Endothelial cell of umbilical vein (primary cell): ENCODE measurements at places on chromosomes 7 and 10. TPM values are rescaled to one million over a fixed set of nuclear protein-coding genes. Genes with fewer than 3 reads are reported as not detected.

DNA sequence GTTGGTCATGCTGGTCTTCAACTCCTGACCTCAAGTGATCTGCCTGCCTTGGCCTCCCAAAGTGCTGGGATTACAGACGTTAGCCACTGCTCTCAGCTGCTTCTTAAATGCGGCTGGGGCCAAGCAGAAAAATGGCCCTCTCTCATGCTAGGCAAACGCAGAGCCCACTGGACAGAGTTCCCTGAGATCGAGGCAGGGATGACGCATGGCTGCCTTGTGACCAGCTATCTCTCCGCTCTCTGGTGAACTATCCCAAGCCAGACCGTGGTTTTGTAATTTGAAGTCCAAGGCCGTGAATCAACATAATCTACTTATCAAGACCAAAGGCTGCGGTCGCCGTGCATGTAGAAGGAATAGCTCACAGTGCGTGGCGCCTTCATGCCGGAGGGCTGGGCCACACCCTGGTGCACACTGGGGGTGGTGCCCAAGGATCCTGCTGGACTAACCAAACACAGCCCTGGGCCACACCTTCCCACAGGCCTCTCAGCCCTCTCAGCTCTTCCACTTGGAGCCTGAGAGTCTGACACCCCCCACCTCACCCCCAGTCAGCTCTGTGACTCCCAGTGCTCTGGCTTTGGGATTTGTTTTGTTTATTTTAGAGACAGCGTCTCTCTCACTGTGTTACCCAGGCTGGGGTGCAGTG, 88.1 kb upstream of the CUX1 start:
- no peak for DNase-seq

DNA sequence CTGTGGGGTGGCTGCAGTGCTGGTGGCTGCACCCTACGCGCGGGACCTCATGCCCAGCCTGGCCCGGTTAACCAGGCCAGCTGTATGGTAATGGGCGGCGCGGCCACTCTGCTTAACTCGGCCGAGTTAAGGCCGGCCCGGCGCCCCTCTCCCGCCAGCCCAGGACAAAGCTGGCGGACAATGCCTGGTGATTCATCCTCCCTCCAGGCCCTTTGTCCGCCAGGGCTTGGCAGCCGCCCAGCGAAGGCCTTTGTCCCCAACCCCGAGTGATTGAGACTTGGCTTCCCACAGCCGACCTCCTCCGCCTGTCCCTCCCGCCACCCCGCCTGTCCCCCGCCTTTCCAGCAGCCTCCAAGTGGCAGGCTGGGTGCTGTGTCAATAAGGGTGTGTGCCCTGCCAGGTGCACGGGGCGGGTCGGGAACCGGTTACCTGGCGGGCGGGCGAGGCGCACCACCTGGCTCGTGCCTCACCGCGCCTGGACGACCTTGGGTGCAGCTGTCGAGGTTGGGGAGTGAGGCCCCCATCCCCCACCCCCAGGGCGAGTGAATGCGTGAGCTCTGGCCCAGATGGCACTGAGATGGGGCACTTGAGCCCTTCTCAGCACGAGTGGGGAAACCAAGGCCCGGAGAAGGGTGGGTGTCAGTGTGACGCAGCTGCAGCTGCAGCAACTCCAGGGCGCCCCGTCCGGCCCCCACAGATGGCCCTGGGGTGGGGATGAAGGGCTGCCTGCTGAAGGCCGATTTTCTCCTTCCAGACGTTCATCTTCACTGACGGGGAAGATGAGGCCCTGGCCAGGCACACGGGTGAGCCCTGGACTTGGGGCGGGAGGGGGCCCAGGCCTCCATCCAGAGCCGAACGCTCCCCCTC, 4.6 kb downstream of the LFNG start:
- peak; percentile 83 for DNase-seq

DNA sequence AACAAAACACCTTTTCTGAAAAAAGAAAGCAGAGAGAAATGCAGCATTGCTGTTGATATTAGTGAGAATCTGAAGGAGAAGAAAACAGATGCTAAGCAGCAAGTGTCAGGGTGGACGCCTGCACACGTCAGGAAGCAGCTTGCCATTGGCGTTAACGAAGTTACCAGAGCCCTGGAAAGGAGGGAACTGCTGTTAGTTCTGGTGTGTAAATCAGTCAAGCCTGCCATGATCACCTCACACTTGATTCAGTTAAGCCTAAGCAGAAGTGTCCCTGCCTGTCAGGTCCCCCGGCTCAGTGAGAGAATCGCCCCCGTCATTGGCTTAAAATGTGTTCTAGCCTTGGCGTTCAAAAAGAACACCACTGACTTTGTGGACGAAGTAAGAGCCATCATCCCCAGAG, 6.4 kb downstream of the RPP38 start:
- no peak for DNase-seq

GRCh38 chr10:2978111-2978510, 89.2 kb upstream of the PFKP start:
- peak; percentile 61 for DNase-seq

GRCh38 chr7:22016507-22016906, 70.8 kb upstream of the CDCA7L start:
- no peak for DNase-seq

- peak; percentile 48 for DNase-seq
Measured at GRCh38 chr10:94402843-94403379, 570 bp downstream of the TBC1D12 start.

Gene PCDH15
- 0.04 and 0.05 TPM in 2 replicates for polyA plus RNA-seq

- no peak for DNase-seq
Measured at GRCh38 chr10:74417397-74417796, 266.4 kb downstream of the ADK start.

DNA sequence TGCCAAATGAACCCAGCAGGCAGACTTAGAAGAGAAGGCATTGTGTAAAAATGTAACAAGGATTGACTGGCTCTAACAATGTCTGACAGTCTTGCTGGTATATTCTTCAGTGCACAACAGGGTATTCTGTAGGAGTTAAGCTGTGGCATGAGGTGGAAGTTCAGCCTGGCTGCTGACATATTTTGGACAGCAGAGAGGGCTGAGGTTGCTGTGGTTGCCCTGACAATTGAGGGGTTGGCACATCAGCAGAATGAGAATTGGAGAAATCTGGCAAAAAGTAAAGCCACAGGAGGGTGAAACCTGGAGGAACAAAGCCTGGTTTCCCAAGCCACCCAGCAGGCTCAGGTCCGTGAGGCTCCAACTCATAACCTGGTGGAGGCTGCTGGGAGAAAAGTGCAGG, 220.2 kb downstream of the JAZF1 start:
- DNase-seq: no peak

DNA sequence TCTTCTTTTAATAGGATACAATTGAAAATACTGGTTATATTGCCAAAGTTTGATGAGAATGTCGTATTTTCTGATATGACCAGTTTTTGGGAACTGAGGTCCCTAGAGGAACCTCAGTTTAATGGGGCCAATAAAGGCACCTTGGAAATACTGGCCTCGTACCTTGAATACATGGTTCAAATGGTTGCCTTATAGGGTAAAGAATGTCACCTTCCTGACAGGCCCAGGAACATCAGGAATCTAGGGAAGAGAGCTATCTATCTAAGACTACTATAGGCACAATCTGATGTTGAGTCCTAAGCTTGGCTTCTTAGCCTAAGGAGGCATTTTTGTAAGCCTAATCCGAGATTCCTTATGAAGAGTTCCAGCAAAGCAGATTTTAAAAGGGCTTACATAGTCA, 9.3 kb downstream of the SHTN1 start:
- no peak for DNase-seq

GRCh38 chr7:43677864-43678263, 51.5 kb downstream of the COA1 start:
- no peak for DNase-seq
